ENCODE measurements at places on chromosomes 3 and 15.

DNA sequence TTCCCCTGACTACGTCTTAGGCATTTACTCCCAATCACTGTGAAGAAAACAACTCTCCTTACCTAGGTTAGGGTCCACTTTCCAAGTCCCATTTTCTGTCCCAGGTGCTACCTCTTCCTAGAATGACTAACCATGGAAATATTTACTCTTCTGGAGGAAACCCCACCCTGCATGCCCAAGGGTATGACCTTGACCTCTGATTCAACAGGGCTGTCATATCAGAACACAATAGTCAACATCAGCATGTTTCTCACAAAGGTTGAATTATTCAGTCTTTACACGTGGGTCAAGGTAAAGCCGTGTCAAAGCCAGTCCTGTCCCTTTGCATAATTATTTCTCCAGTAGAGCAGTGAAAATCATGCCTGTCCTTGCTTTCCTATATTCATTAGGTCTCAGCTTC, 4.3 kb upstream of the FRMD5 start:
- DNase-seq: no peak

- DNase-seq: no peak
These were observed 35.2 kb upstream of the PLSCR5 start for GRCh38 chr3:146640361-146640760.

GRCh38 chr3:111763001-111763471, 96.0 kb upstream of the PHLDB2 start:
- no peak for DNase-seq

DNA sequence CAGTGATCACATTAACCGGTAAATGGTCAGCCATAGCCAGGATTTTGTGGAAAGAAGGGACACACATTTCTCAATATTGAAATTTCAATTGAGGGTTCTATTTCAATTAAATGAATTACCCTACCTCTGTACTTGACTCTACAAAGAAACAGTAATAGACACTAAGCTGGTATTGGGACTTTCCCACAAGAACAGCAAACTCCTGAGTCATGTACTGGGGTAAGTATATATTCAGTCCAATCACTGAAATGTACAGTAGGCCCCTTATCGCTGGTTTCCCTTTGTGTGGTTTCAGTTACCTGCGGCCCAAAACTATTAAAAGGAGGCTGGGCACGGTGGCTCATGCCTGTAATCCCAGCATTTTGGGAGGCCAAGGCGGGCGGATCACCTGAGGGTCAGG, 17.6 kb downstream of the ASB14 start:
- DNase-seq: no peak

DNA sequence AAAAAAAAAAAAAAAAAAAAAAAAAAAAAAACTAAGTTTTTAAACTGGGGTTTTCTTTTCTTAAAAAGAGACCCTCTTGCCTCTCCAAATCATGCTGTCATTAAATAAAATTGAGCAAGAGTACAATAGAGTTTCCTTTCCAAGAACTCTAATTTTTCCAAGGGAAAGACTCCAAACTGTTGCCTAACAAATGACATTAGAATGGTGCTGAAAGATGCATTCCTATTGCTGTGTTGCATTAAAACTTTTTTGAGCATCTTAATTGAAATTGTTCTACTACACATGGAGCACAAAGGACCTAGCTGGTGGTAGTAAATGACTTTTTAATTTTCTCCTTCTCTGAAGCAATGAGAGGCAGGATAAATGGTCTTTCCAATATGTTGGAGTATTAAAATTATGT, 469.1 kb upstream of the ARHGEF26 start:
- DNase-seq: no peak

GRCh38 chr3:150902988-150903387, 2.3 kb downstream of the MINDY4B start:
- DNase-seq: no peak

All from caudate nucleus (tissue), 63 donors.